ENCODE measurements at places on chromosomes 5 and 9.

- no peak for DNase-seq
These were observed 490.5 kb upstream of the SEMA6A start for GRCh38 chr5:117065161-117065560.

DNA sequence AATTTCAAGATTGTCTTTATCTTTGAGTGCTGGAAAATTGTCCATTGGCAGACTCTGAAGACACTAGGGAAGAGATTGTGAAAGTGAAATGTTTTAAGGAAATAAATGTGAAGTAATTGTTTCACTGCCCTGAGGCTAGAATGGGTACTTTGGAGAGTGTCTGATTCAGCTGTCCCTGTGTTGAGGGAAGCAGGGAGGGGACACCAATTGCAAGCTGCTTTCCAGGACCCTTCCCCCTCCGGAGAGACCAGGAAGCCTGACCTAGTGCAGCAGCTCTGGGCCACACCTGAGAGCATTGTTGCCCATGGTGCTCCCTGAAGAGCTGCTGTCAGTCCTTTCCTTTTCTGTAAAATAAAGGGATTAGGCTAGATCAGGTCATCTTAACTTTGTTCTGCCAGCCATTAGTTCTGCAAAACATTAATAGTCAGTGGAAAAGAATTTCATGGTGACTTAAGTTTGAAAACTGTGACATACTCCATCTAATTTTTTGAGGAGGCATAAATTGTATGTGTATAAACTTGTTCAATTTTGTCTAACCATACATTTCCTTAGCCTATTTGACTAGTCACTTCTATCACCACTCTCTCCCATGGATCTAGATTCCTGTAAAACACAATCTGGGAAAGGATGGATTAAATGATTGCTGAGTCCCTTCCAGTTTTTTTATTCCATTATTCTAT lies 18.8 kb downstream of the MAP1B start:
- DNase-seq: no peak

- DNase-seq: no peak
These were observed 3.6 kb downstream of the SLC24A2 start for GRCh38 chr9:19785230-19785629.

- no peak for DNase-seq
These were observed 21.1 kb downstream of the CLPTM1L start for GRCh38 chr5:1323803-1324173.

DNA sequence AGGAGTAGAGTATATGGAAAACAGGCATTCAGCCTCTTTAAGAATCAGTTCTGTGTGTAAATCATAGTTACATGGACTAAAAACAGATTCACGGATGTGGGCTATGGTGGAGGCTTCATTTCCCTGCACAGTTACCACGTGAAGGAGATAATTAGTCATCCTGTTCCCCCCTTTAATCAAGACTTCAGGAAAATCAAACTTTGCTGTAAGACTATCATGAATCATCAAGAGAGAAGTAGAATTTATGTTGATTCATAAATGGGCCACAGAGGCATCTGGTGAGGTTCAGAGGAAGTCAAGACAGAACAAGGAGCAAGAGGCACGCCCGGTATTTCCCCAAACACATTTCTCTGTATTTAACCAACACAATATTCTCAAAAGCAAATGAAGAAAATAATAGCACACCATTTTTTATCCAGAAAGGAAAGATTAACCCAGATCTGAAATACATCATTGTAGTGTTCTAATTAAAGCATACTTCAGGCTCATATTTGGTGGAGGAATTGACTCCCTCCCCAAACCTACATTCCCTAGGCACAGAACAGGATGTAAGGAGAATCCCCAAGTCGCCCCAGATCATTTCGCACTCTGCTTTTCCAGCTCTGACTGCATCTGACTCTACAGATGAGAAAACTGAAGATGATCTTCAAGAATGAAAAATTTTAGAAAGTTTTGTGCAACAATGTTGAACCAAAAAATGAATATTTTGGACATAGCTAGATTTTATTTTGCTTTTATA lies 175.8 kb upstream of the GAS1 start:
- DNase-seq: no peak

- no peak for DNase-seq
These were observed 152.8 kb downstream of the GAS1 start for GRCh38 chr9:86794391-86795046.

- DNase-seq: no peak
These were observed 26.2 kb downstream of the INVS start for GRCh38 chr9:100125236-100125635.

- DNase-seq: no peak
These were observed 31.7 kb downstream of the PRRX2 start for GRCh38 chr9:129696944-129697655.

Measured in NCI-H187 treated with DMSO at 0.1 percent for 48 hours (cell line).